ENCODE measurements at places on chromosomes 11 and 22.

GRCh38 chr11:130218501-130219070 lies 59.0 kb downstream of the ST14 start:
- no peak for DNase-seq

DNA sequence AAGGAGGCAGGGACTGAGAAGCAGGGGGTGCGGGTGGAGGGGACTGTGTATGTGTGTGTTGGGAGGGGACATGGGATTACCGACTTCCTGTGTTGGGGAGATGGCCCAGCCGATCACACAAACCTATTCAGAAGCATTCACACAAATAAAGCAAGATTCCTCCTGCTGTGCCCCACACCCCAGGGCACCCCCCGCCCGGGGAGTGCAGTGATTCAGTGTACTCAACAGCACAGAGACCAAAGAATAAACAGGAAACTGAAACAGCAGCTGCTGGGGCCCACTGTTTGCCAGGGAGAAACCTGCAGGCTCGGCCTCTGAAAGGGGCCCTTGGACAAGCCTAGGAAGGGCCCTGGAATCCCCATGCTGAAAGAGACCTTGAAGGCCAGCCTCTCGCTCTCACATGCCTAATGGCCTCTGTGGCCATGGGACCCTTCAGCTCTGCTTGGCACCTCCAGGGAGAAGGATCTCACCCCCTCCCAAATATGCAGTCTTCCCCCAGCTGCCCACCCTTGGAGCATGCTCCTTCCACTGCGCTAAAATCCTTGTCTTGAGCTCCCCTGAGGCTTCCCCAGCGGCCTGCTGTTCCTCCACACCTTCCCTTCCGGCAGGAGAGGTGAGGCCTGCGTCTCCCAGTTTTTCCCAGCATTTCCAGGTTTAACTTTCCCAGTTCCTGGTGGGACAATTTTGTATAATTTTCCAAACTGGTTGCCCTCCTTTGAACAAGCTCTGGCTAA lies 72.9 kb downstream of the CSNK2A3 start:
- DNase-seq, result no peak

- no peak for DNase-seq
Observed at GRCh38 chr11:429931-430456, 11.8 kb downstream of the ANO9 start.

DNA sequence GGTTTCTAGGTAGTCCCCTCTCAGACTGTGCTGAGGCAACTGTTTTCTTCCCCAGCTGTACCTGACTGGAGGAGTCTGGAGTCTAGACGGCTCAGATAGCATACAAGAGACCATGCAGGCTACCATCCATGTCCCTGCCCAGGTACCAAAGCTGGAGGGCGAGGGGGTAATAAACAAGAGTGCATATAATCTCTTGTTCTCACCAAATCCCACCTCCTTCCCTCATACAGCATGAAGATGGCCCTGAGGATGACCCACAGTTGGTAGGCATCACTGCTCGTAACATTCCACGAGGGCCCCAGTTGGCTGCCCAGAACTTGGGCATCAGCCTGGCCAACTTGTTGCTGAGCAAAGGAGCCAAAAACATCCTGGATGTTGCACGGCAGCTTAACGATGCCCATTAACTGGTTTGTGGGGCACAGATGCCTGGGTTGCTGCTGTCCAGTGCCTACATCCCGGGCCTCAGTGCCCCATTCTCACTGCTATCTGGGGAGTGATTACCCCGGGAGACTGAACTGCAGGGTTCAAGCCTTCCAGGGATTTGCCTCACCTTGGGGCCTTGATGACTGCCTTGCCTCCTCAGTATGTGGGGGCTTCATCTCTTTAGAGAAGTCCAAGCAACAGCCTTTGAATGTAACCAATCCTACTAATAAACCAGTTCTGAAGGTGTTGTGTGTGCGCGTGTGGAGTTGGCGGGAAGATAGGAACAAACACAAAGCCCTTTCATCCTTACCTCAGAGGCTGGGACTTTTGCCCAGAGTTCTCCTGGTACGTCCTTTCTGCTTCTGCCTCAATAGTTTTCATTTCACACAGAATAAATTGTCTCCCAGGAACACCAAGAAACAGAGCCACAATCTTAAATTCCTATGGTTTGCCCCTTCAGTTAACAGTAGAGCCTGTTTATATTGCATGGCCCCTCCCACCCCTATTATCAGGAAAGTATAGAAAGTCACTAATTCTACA lies 8.5 kb downstream of the HMBS start:
- no peak for DNase-seq

- no peak for DNase-seq
Observed at GRCh38 chr11:134398079-134398444, 14.0 kb downstream of the B3GAT1 start.

GRCh38 chr11:65307298-65308229 lies 7.1 kb upstream of the CDC42EP2 start:
- DNase-seq, result no peak

DNA sequence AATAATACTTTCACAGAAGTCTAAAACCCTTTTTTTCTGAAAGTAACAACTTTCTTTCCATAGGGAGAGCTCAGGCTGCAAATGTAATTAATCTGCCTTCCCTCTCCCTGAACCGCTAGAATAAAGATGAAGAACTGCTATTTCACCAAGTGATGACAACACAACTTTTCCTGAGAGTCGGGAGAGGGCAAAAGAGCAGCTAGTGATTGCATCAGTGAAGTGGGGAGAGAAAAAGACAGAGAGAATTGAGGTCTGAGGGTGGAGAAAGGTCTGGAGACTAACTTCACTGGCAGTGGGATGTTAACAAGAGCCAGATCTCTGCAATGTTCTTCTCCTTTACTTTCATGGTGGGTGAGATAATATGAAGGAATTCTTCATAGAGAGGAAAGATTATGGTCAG lies 10.9 kb upstream of the MPEG1 start:
- DNase-seq, result no peak

DNA sequence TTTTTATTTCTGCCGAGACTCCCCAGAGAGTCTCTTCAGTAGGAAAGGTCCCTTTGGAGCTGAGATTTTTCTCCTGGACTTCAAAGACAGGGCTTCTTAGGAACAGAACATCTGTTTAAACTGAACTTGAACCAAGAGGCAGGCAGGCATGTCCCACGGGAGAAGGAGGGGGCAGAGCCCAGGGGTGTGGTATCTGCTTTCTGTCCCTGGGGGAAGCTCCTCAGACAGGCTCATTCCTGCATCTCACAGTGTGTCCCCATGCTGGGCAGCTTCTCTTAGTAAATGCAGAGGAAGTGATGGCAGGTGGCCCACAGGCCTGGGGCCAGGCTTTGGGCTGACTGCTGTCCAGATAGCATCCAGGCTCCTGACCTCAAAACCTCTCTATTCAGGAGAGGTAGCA lies 47.3 kb downstream of the TSPAN18 start:
- DNase-seq, result no peak

GRCh38 chr22:32226326-32227104 lies 21.6 kb upstream of the RFPL2 start:
- DNase-seq, result no peak

DNA sequence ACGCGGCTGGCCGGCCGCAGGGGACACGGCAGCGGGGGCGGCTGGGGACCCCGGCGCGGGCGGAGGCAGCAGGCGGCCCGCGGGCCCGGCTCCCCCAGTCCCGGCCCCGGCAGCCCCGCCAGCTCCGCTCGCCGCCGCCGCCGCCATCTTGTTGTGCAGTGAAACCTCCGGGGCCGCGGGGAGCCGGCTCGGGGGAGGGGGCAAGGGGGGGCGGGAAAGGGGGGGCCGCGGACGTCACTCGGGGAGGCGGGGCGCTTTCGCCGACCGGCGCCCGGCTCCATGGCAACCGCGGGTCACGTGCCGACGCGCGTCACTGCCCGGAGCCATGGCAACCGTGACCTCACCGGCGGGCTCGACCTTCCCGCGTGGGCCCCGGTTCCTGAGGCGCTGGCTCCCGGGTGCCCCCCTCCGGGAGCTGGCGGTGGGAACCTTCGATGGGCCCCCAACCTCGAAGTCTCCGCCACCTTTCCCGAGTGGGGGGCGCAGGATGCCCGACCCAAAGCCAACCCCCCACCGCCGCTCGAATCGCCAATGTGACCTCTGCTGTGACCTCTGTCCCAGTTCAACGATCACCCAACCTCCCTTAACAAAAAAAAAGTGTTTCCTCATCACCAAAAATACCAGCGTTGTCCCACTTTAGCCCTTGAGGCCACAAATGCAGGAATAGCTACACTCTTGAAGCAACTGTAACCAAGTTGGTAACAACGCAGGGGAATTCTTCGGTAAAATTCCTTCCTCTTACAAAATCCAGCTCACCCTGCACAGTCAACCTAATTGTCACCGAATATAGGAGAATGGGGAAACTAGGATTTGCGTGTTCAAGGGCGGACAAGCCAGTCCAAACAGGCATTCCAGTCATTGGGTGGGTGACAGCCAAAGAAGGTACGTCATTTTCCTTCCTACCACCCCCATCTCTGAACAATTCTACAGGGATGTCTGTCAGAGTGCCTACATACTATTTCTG lies at the start of gene SIK3:
Gene SIK3 (minus strand): TSS at position 160 of the 964 bp plus-strand sequence. CDS start 13 bp downstream, at position 147.
- peak; percentile 93 for DNase-seq

DNA sequence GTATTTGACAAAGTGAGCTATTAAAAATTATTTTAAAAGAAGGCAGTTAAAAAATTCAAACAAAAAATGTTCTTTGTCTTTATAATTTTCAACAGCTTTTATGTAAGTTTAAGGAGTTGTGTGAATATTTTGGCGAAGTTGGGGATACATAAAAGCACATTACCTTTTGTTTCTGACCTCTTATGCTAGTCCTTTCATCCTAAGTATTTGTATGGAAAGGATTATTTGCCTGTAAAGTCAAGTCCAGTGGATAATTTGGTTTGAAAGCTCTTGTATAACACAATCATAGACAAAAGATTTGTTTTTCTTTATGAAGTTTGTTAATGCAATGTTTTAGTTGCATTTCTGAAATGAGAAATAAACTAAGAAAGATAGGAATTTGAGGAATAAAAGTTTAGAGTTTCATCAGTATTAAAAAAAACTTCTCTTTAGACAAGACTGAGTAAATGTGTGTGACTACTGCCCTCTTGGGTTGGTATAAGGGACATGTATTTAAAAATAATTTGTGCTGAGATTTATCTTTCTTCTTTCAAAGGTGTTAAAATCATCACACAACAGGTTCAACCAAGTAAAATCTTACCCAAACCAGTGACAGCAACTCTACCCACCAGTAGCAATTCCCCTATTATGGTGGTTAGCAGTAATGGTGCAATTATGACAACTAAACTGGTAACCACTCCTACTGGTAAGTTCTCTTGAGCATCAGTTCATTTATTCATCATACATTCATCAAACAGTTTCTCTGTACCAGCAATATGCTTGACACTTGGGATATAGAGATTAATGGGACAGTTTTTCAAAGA lies 68.2 kb downstream of the EMSY start:
- no peak for DNase-seq

- DNase-seq, result no peak
Observed at GRCh38 chr11:84501750-84502149, 1125.4 kb downstream of the DLG2 start.

DNA sequence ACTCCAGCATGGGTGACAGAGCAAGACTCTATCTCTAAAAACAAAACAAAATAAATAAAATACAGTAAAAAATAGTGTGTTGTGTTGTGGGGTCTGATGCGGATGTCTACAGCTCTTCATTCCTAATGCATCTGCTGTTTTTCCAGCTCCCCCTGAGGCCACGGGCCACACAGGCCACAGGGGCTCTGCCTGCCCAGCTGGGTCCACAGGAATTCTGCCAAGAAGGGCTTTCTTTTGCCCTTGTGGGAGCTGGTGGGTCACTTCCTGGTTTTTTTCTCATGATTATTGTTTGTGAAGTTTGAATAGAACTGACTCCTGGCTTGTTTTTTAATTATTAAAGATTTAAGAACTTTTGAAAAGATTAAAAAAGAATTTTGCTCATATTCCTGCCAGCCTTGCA lies 67.4 kb upstream of the CLDN5 start:
- no peak for DNase-seq

DNA sequence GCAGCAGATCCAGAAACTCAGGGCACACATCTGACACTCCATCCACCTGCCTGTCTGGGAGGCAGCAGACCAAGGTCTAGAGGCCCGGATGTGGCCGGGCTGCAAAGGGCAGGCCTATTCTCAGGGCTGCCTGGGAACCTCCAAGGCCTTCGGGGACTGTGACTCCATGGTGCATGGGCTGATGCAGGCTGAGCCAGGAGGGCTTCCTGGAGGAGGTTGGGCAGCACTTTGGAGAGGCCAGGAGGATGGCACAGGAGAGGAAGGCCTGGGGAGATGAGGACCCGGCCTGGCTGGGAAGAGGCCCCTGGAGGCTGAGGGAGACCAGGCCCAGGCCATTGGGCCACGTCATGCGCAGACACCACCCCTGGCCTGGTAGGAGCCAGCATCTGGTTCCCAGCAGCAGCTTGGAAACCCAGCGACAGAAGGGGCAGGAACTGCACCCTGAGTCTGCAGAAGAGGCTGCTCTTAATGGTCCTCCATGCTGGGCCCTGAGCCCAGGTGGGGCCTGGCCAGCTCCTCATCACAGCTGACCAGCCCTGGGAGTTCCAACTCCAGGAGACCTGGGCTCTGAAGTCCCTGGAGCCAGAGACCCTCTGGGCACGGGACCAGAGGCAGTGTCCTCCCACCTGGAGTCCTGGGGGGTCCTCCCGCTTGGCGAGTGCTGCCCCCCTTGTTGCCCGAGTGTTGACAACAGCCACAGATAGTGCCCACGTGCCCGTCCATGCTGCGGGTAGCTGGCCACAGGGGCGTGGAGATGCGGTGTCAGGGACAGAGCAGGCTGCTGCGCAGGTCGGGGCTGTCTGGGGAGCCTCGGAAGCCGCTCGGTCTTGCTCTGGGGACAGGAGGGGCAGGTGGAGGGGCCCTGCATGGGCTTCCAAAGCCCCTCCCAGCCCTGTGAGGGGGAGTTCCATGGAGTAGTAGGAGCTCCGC lies 5.5 kb downstream of the PHLDA2 start:
- no peak for DNase-seq

- peak; percentile 64 for DNase-seq
Observed at GRCh38 chr11:87290304-87290922, 252.7 kb downstream of the TMEM135 start.

DNA sequence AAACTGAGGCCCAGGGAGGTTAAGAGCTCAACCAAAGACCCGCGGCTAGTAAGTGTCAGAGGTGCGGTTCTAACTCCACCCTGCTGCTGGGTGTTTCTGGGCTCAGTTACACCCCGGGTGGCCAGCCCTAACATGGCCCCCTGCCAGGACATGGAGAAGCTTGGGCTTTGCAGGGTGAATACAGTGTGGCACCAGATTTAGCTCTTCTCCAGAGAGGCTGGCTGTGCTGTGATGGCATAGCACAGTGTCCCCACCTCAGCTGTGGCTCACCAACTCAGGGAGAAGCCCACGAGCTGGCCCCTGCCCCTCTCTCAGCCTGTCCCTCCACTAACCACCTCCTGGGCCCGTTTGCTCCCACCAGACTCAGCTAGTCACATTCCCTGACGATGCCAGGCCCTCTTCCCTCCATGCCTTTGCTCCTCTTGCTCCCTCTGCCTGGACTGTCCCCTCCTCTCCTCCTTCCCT lies 7.0 kb downstream of the UCP3 start:
- no peak for DNase-seq

DNA sequence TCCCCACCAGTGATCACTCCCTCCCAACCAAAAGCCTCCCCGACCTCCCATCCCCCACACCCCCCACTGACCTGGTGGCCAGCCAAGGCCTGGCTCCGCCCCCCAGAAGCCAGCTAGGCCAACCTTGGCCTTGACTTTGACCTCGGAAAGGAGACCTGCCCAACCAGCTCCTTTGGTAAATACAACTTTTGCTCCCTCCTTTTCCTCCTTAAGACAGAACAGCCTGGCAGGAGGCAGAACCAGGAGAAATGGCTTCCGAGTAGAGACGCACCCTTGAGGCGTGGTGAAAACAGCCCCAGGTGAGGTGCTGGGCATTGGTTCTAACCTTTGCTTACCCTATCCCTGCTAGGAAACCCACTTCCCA lies 27.0 kb downstream of the PLEKHA7 start:
- no peak for DNase-seq

- no peak for DNase-seq
Observed at GRCh38 chr22:29695129-29695926, 24.5 kb upstream of the CABP7 start.

Data from CD4-positive, alpha-beta T cell (primary cell).